ENCODE measurements at places on chromosomes 5 and 9.

DNA sequence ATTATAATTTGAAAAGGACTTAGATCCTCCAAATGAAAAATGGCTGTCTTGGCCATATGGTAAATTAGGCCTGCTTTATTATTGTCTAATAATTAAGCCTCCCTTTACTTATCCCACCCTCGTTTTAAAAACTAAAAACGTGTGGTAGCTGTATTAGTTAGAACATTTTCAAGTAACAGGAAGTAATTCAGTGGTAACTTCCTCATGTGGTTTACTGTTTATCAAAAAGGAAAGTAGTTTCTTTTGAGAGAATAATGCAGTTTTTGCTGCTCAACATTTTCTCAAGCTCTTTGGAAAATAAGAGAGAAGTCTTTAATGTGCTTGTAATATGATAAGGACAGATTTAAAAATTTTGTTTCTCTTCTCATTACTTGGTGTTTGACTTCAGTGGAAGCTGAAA lies 26.0 kb downstream of the ZCCHC7 start:
- DNase-seq: no peak

- no peak for DNase-seq
Observed at GRCh38 chr9:1332156-1332555, 282.0 kb downstream of the DMRT2 start.

DNA sequence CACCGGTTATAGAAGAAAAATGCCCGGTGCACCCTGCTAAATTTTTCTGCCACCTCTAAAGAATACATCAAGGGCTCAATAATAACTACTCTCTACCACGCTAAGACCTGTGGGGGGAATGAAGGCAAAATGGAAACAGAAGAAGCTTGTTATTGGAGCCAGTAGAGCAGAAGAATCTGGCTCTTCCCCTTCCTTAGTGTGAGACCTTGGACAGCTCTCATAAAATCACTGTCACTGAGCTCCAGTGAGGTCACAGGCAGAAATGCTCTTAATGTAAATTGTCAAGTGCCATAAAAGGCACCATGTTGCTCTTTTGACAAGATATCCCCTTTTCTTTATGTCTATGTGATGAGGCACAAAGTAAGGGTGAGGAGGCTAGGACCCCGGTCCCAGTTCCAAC lies 74.4 kb downstream of the ASTN2 start:
- no peak for DNase-seq

GRCh38 chr9:37790096-37790495 lies 5.2 kb upstream of the EXOSC3 start:
- no peak for DNase-seq

DNA sequence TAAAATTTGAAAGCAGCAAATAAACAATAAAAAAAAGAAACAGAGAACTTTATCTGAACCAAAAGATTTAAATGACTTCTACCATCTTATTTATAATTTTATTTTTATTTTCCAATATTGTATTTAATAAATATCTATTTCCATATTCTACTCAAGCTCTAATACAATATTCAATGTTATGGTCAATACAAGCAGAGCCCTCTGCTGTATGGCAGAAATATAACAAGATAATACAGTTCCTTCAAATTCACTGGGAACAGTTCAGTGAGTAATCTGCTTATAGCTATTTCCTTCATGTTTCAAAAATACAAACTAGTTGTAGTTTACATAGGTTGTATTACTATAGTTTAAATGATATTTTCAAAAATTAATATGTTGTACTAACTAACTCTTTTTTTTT lies 332.7 kb downstream of the PRDM9 start:
- no peak for DNase-seq

DNA sequence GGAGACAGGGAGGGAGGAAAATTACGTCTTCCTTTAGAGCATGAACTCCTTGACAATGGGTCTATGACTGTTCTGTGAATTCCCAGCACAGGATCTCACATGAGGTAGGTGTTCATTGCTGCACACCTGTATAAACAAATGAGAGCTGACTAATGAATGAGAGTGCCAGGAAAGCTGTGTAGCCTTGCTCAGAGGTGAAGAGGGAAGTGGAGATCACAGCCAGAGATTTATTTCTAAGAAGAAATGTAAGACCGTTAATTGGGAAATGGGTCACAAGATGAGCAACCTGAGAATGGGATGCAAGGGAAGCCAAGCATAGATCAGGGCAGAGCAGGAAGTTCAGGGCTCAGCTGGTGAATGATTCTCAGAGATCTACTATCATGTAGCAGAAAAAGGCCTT lies 295.1 kb downstream of the CDK5RAP2 start:
- no peak for DNase-seq

- peak; percentile 8 for DNase-seq
Observed at GRCh38 chr5:100424017-100424416, 111.2 kb upstream of the FAM174A start.

GRCh38 chr9:91896513-91897121 lies 53.4 kb downstream of the ROR2 start:
- peak; percentile 77 for DNase-seq

DNA sequence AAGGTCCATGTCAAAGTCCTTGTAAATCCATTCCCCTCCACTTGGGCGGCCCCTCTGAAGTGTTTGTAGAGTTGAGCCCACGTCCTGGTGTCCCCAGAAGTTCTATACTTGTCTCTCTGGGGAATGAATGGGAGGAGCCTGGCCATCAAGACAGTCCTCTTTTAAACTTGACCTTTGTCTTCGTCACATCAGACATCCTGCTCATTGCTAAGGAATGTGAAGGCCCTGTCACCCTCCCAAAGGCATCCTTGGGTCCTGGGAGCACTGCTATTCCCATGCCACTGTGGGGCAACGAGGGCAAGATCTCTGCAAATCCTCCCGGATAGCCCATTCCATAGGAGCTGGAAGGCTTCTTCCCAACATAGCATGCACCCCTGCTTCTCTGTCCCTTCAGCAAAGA lies 235.5 kb downstream of the SLIT3 start:
- DNase-seq: no peak

DNA sequence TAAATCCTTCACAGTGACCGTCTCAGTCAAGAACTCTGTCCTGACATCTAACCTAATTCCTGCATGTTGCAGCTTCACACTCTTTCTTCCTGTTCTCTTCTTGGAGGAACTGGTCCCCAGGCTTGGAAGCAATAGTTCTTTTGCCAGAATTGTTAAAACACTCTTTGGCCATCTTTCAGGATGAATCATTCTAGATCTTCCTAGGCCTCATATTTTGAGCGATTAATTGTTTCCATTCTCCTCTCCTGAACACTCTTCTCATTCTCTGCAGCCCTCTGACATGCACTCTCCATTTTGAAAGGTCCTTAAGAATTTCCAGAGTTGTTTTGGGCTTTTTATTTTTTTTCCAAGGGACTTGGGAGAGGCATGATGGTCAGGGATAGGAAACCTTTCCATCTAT lies 85.8 kb downstream of the FAM114A2 start:
- no peak for DNase-seq

DNA sequence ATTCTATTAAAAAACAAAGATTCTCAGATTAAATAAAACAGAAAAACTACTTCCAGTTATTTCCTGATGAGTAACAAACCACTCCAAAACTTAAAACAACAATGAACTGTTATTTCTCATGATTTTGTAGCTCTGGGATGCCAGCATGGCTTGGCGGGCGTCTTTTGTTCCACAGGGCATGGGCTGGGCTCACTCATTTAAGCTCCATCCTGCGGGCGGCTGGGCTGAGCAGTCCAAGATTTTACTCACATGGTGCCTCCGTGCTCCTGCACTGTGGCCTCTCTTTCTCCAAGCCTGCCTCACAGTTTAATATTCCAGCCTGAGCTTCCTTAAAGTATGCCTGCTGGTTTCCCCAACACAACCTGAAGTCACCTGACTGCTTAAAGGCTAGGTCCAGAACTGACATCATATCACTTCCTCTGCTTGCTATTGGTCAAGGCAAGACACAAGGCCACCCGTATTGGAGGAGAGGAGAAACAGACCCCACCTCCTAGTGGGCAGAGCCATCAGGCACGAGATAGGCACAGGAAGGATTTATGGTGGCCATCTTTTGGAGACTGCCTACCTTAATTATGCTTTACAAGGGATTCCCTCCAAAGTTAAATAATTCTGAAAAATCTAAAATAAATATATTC lies 41.6 kb upstream of the ZBTB43 start:
- peak; percentile 65 for DNase-seq

DNA sequence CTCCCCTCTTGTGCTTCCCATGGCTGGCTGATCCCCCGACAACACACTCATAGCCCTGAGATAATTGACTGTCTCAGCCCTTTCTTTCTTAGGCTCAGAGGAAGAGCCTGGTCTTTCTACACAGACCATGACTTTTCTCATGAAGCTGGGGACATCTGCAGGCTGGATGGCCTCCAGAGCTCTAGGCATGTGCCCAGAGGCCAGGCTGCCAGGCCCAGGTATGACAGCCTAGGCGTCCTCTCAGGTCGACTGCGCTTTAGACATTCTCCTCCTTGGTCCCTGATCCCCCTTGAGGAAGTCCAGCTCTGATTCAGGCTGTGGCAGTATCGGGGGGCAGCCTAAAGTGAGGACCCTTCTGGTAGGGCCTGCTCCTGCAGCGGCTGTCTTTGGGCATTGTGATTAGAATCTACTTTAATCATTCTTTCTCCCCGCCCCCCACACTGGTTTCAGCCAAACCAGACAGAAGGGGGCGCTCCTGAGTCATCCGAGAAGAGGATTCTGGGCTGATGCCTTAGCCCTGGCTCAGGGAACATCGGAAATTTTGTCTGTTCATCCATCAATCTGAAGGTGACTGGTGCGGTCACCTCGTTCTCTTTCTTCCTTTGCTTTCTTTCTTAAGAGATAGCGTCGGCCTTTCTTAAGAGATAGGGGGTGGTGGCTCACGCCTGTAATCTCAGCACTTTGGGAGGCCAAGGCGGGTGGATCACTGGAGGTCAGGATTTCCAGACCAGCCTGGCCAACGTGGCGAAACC lies 66.5 kb upstream of the HSPA9 start:
- peak; percentile 79 for DNase-seq

- no peak for DNase-seq
Observed at GRCh38 chr5:93576994-93577853, 3.8 kb downstream of the NR2F1-AS1 start.

DNA sequence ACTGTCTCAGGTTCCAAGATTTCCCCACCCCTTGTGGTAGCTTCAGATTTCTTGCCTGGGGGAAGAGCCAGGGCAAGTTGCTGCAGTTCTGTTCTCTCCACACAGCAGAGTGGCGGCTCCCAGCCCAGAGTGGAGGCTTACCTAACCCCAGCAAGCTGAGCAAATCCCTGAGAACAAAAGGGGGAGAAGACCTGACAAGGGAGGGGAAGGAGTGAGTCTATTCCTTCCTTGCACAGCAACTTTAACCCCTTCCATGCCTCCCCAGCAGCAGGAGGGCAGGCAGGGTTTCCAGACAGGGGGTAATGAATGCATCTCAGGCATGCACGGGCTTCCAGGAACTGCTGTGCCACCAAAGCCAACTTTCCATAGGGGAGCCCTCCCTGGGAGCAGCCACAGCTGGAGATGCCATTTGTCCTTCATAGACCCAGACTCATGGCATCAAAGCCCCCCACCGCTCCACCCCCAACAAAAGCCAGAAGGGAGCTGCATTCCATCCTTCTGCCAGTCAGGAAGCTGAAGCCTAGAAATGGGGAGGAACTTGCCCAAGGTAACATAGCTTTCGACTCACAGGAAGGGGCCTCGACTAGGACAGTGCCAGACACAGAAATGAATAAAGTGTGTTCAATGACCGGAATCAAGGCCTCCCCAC lies 28.8 kb upstream of the FAT2 start:
- no peak for DNase-seq

DNA sequence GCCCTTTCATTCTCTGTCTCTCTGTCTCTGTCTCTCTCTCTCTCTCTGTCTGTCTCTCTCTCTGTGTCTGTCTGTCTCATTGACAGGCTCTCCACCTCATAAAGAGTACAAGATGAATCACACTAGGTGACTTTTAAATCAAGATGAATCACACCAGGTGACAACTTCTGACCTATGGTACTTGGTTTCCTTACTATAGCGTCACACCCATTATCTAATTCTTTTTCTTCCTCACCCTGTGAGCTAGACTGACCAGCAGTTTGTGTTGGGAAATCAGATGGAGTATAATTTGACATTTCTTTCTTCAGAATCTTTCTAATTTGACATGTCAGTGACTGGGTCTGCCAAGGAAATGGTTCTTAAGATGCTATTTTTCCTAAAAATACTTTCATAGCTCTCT lies 232.9 kb downstream of the ARRDC3 start:
- DNase-seq: no peak

GRCh38 chr9:131013771-131014676 lies 5.0 kb downstream of the LAMC3 start:
- no peak for DNase-seq

GRCh38 chr9:124277420-124277819 lies 19.7 kb downstream of the NEK6 start:
- no peak for DNase-seq

DNA sequence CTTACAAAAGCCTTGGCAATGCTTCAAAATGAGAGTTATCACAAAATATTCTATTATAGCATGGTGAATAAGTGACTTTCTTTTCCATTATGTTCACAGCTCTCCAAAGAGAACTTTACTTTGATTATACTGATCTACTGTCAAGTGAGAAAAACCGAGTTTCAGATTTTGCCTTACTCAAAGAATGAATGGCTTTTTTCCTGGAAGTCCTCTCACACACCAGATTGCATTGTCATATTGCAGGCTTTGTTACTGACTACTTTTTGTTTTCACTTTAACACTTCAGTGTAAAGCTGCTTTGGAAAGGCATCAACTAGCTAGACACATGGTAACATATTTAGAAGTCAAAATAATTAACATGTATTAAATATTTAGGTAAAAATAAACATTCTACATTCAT lies 765.2 kb upstream of the NUDT12 start:
- DNase-seq: no peak

- DNase-seq: no peak
Observed at GRCh38 chr9:113746486-113746885, 129.6 kb upstream of the ZNF618 start.

Measured in K562 (cell line).